ENCODE measurements at places on chromosomes 1 and 21.

- no peak for DNase-seq
Observed at GRCh38 chr1:201561195-201561564, 22.3 kb downstream of the NAV1 start.

DNA sequence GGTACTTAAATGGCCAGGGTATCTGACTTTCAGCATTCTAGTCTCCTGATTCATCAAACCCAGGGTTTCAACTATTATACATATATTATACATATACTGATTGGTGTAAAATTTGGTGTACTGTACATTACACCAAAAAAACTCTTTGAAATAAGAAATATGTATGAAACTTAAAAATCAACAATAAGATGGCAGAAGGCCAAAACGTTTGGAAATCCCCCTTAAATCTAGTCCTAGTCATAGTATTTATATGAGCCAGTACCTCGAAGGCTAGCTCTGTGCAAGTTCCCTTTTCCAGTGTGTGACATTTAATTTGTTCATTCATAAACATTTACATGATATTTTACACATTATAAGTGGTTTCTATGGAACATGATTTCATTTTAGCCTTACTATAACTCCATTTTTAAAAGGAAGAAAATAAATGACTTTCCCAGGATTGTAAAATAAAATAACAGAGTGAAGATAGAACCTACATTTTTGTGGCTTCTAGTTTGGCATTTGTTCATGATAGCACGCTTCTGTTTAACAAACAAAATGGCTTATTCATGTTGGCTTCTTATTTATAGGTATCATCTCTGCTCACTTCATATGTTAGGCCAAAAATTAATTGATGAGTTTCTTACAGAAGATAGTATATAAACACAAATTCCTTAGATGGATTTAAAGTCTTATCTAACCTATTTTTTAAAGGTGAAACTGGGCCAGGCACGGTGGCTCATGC is 18.8 kb upstream of the ZNF281 start:
- peak; percentile 70 for DNase-seq

GRCh38 chr21:36803051-36803645 is 104.2 kb downstream of the SIM2 start:
- no peak for DNase-seq

- DNase-seq = no peak
Observed at GRCh38 chr1:116325922-116326321, 47.1 kb upstream of the ATP1A1 start.

DNA sequence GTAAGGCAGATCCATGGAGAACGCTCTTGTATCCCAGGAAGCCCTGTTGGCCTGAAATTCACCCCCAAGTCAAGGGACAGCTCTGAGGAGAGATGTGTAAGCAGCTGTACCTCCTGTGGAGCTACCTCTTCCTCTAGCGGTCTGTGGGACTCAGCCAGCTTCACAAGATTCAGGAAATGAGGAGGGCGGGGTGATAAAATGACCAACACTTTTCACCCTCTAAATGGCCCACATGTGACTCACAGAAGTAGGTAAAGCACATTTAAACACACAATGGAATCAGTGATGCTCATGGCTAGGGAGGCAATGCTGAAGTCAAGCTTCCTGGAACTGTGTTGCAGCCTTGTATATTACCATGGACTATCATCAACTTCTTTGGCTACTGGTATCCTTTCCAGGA is at the start of gene SH2D1B:
Gene SH2D1B, minus strand, starts transcription at position 135 of the 400 bp plus-strand sequence. Its CDS starts 120 bp downstream, at position 15.
- DNase-seq = no peak

DNA sequence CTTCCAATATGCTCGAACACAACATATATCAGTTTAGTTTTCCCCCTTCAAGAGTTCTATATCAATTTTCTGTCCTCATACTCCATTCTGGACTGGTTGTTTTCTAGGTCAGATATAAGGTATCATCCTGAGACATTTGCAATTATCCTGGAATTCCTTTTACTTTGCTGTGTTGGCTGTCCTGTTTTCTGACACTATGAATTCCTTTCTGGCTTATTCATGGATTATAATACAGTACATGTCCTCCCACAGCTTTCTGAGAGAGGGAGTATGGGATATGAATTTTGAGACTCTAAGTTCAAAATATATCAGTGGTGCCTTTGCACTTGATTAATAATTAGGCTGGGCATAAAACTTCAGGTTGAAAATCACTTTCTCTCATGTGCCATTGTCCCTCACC is 11.9 kb downstream of the PHTF1 start:
- peak; percentile 57 for DNase-seq

DNA sequence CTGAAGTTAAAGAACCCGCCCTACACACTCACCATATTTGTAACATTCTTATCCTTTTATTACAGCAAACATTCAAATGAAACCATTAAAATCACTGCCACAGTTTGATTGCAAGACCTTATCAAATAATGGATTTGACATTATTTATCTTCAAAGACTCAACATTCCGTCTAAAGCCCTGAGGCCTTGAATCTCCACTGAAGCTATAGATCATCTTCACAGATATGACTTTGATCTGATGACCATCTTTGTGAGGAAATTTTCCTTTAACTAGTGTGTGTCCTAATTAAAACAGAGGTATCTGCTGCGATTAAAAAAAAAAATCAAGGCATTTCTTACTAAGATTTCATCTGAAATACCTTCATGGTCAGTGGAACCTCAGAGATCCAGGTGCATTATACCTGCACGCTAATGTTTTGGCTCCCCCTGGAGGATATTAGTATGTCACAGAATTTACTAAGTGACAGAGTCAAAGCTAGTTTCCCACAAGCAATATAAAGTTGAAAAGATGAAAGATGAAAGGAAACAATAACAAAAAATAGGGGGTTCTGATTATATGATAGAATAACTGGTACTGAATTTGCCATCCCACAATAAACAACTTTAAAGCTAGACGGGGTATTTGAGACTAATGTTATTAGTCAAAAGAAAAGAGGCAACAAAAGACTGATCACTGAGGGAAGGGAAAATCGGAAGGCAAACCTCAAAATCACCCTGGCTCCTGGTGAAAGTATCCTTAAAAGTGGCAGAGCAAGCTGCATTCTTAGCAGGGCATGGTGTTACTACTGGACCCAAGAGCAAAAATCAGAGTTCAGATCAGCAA is 923.4 kb downstream of the NCAM2 start:
- peak; percentile 26 for DNase-seq

DNA sequence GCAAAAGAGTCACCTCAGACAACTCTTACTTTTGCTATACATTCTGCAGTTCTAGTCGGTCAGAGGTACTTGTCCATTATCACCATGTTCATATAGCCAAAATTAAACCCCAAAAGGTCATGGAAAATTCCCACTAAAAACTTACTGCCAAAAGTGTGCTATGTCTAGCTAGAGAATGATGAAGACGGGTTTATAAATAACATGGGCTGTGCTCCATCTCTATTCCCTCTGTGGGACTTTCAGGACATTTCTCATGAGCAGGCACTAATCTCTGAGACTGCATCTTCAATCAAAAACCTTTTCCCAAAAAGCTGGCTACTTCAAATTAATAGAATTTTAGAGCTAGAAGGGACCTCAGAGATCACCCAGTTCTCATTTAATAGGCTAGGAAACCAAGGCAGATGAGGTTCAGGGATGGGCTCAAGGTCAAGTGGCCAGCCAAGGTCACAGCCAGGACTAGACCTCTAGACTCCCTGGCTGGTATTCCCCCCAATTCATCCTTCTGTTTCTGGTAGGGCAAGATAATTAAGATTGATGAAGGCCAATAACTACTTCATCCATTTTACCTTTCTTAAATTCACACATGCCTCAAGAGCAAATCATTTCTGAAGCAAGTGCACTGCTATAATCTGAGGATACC is 21.0 kb upstream of the MOB3C start:
- no peak for DNase-seq

GRCh38 chr1:91427741-91428140 is 23.1 kb upstream of the HFM1 start:
- DNase-seq = no peak

- DNase-seq = peak; percentile 68
Observed at GRCh38 chr1:223711173-223711572, 1.2 kb upstream of the CAPN2 start.

DNA sequence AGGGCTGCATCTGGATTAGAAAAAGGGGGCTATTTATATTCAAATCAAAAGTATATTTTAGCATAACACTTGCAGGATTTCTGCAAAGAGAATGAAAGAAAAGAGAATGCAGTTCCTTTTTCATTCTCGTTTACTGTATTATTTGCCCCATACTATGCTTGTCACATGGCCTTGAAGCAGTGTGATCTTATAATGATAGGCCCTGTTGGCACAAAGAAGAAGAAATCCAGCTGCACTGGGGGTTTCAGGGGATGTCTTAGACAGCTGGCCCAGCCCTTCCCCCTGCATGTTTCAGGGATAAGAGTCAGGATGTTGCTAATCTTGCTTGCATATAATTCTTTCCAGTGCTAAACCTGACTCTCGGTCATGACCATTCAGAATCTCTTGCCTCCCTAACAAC is 369.5 kb downstream of the SEC16B start:
- DNase-seq = no peak

DNA sequence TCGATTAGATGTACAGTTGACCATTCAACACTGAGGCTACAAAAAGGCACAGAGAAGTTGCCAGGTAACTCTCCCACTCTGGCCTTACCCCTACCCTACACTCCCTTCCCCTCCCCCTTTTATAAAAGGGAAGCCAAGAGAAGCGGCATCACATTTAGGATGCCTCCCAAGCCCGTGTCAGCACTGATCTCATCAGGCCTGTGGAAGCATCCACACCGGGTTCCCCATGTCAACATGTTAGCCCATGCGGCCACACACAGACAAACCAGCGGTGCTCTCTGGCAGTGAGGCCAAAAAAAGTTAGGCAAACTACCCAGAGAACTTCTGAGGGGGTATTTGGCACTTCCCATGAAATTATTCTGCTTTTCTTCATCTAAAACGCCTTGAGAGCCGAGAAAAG is 29.9 kb downstream of the BCAR3 start:
- DNase-seq = no peak

GRCh38 chr1:87134061-87134460 is 194.6 kb upstream of the LMO4 start:
- no peak for DNase-seq

DNA sequence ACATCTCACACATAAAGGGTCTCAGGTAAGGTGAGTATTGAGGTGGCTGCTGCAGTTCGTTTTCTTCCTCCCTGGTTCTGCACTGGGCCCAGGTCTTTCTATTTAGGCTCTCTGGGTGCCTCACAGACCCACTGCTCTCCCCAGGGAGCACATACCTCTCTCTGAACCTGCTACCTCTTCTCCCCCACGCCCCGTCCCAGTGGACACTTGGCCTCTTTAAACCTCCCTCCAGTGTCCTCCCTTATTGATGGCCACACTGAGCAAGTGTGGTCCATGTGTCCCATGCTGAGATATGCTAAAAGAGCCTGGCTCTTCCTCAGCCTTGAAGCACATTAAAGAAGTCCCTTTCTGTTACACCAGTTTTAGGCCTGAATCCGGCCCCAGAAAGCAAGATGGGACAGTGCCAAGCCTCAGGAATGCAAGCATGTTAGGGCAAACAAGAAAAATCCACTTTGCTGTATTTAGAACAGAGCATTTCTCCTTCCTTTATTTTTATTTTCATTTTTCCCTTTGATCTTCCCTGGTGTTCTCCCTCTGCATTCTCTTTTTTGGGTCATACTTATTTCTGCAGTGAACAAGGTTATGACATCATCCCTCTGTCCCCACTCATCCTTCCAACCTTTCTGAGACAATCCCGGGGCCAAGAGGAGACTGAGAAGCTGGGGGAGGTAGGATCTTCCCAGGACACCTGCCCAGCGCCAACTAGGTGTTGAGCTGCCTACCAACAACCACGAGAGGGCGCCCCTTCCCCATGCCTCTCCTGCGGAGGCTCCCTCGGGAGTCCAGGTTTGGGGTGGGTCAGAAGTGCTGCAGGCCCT is 5.0 kb upstream of the CHI3L2 start:
- DNase-seq = peak; percentile 33

DNA sequence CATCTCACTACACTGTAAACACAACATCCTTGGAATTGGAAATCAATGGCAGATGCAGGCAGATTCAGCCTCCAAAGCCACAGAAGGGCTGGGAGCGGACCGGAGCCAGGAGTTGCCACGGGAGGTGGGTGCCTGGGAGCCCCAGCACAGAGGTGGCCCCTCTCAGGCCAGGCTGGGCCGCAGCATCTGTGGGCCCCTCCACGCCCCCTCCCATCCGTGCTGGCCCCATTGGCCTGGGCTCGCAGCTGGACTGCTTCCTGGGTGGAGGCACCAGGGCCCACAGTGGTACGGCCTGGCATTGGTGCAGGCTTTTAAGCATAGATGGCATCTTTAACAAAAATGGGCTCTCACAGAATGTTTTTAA is 64.2 kb downstream of the SLX9 start:
- no peak for DNase-seq

GRCh38 chr1:203629016-203629506 is 2.4 kb downstream of the ATP2B4 start:
- no peak for DNase-seq

DNA sequence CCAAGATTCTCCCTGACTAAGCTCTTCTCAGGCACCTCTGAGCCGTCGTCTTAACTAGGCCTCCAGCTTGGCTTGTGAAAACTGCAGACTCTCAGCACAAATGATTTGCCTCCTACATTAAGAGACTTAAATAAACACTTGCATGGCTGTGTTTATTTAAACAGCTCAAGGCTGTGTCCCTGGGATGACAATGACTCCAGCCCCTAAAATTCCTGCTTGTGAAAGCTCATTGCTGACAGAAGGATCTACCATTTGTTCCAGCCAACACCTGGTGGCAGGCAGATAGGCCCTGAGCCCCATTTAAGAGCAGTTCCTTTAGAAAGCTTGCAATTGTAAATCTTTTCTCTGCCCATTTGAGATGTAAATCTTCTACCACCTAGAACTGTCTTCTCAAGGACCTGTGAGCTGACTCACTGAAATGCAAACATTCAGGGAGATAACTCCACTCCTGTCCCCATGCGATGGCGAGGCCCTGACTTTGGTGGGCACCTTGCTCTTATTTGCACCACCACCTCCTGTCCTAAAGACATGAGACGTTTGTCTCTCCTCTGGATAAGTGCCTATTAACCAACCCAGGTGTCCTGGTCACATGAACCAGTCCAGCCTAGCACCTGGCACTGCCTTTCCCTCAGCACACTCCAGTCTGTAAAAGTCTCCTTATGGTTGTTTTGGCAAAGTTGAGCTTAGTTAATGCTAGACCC is 15.1 kb upstream of the PCP4 start:
- DNase-seq = no peak

GRCh38 chr1:36787312-36787913 is 246.9 kb downstream of the GRIK3 start:
- DNase-seq = no peak

DNA sequence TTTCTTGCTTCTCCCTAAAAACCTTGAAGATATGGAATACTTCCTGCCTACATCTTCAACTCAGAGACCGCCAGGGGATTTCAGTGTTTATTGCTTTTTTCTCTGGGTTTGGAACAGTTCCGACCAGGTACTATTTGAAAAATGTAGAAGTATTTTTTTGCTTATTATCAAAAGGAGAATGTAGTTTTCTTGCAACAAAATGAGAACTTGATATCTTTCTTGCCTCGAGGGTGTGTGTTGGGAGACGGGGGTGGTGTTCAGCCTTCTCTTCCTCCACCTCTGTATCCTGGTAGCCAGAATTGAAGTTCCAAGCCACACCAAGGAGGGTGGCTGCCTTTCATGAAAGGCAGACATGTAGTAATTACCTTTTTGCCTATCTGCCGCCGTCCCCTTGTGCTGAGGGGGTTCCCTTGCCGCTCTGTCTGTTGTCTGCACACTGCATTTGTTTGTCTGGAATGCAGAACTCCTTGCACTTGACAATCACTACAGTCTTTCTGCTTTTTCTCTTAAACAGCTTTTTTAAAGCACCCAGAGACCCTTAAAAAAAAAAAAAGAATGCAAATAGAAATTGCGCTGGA is 212.1 kb downstream of the PBX1 start:
- DNase-seq = peak; percentile 37

All from fibroblast of skin of abdomen (primary cell).